ENCODE measurements at places on chromosomes 3 and 15.

DNA sequence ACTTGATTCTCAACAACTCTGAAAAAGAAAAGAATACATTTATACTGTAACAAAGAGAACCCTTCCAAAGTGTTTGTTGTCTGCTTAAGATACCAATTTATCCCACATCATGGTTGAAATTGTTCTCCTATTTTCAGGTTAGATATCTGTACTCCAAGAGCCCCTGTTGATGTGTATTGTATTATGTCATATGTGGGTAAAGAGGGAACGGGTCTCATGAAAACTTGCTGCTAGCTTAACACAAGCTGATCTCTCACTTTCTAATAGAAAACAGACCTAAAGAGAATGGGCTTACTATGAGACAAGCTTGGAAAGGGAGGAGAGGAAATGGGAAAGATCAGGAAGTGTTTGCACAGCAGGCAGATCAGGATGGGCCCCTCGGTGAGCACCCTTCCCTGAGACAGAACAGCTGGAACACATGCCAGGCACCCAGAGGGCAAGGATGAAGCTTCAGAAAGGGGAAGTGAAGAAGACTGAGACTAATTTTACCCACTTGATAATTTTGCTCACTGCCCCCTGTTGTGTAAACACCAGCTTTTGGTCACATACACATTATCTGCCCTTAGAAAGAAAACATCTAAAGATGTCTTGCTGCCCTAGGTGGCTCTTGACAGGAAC is 747.9 kb upstream of the CCDC54 start:
- no peak for DNase-seq

DNA sequence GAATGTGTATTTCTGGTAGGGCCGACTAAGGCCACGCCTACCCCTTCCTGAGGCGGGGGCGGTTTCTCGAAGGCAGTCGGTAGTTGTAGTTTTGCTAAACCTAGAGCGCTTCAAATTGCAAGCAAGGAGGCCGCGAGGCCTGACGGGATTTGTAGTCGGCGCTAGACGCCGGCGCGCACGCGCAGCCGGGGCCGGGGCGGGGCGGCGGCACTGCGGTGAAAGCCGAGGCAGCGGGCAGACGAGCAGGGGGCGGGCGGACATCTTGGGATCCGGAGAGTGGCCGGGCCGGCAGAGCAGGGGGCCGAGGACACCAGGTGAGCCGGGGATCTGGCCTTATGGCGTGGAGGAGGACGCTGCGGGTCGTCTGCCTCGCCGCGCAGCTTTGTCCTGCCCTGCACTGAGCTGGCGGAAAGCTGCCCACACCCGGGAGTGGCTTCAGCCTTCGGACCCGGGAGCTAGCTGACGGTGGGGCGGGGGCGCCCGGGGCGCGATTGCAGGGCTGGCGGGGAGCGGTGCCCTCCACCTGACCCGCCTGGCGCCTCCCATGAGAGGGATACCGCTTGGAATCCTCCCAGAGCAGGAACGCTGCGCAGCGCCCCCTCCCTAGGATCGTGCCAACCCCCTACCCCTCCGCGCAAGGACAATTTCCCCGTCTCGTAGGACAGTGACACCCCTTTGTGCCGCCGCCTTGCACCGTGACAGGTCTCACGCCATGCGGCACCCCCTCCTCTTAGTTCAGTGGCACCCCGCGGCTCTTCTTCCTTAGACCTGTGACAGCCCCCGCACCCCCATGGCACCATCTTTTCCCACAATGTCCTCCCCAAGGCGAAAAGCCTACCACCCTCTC is at the start of gene AP2M1:
Gene AP2M1, plus strand, starts transcription at position 210 of the 847 bp plus-strand sequence. CDS start 2,139 bp downstream, outside the sequence.
- peak; percentile 97 for DNase-seq

GRCh38 chr15:29821416-29822099 is 710 bp downstream of the TJP1 start:
- DNase-seq, result no peak

DNA sequence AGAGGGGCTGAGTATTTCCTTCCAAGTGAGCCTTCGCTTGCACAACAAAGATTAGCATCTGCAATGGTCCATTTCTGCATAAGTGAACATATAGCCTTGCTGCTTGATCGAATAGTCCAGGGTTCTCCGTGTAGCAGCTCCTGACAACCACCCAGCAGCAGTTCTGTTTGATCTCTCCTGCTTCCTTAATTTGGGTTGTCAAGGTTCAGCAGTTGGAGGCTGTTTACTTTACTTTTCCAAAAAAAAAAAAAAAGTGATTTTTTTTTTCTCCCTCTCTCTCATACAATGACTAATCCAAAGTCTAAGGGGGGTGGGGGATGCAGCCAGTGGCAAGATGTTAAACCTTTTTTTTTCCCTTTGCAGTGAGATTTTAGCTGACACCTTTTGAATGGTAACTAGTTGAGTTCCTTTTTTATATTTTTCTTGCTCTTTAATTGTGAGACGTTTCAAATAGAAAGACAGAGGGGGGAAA is 3.6 kb downstream of the FOXP1 start:
- DNase-seq, result no peak

DNA sequence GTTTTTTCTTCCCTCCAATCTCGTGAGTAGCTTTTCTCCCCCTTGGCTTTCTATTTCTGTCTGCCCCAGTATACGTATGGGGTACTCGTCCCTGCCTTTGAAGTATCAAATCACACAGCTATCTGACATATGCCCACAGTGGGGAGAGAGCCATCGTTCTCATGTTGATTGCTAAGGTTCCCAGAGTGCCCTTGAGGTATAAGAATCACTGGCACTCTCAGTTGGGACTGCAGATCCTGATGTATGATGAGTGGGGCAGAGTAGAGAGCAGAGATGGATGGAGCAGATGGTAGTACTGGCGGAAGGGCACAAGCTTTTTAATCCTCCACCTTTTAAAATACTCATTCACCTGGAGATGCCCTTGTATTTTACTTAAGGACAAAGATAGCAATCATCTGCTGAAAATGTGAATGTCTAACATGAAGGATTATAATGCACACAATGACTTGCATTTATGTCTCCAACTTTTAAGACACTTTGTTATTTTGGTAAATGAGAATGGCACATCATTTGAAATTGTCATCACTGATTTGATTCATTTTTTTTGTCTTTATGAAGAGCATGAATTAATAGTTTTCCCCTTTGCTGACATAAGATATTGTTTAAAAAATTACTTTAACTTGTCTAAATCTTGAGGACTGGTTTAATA is 239.6 kb downstream of the NR1D2 start:
- no peak for DNase-seq
